ENCODE measurements at places on chromosomes 3 and 15. TPM values are rescaled to one million over a fixed set of nuclear protein-coding genes. Genes with fewer than 3 reads are reported as not detected.
A peak's percentile ranks its signal among the peaks of the same experiment; 100 is the strongest.

The TMCO5A gene
- total RNA-seq: not detected

The CHST13 gene
- total RNA-seq: 3.2 TPM

The LARP6 gene
- 4.5 TPM for total RNA-seq

The PARP15 gene
- 60.3 TPM for total RNA-seq

The MFN1 gene
- total RNA-seq: 57.1 TPM

DNA sequence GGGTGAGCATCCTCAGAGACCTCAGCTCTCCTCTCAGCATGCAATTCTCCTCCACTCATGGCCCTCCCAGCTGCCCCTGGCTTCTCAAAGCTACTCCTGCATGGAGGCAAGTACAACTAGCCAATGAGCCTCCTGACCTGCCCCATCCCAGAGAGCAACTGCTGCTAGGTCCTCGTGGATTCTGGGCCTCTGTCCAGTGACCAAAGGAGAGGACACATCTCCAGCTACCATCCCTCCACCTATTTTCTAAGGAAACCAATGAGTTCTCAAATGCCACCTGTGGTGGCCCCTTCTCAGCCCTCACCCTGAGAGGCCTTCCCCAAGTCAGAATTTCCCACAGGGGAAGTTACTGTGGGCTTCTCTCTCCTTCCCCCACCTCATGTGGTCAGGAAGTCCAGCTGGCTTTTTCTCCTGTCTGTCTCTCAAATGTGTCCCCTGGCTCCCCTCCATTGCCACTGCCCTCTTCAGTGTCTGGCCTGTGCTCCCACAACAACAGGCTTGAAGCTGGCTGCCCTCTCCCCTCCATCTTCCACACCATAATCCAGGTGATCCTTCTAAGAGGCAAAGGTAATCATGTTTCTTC is 43.0 kb downstream of the LIPC start:
- no peak for DNase-seq

DNA sequence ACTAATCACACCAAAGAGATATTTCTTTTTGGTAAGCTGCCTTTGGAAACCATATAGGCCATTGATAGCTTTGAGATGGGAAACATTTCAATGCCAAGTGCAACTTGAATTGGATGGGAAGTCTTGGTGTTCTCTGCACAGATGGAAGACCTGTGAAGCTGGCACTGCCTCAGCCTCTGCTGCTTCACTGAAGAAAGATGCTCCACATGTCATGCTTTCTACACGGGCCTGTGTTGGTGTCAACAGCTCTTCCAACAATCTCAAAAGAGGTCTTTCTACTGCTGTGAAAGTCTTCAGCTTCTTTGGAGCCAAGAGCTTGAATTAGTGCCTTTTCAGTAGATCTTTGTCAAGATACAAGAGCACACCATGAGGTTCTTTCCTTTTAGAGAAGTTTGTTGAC is 169.0 kb downstream of the SPATA16 start:
- DNase-seq: no peak

- DNase-seq: peak; percentile 38
Measured at GRCh38 chr15:40479024-40479423, 8.2 kb downstream of the CHST14 start.

DNA sequence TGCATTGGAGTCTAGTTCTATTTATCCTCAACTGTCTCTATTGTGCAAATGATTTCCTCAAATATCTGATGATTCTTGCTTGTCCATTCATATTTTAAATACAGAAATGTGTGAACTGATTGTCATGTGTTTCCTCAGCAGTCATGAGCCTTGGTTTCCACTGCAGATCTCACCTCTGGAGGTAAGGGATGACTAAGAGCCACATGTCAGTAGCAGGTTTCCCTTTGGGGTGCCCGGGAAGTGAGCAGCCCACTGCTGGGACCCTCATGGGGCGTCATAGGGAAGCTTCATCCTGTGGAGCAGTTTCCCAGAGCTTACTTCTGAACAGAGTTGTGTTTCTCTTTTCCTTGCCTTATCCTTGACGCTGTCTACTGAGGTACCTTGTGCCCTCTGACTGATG is 149.2 kb upstream of the TOPAZ1 start:
- DNase-seq: no peak

GRCh38 chr3:138066383-138066782 is 49.0 kb downstream of the DZIP1L start:
- no peak for DNase-seq

DNA sequence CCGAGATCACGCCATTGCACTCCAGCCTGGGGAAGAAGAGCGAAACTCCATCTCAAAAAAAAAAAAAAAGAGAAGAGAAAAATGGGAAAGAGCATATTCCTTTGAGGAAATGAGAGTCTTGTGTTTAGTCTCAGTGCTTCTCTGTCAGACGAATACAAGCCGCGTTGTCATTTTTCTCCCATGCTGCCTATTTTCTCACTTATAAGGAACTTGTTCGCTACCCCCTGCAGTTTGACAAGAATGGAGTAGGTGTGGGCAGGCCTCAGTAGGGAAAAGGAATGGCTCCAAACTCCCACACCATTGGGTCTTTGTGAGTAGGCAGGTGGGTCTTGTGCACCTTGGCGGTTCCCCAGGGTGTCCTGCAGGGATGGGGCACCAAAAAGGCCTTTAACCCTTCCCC is 6.5 kb downstream of the GPR160 start:
- DNase-seq: no peak

DNA sequence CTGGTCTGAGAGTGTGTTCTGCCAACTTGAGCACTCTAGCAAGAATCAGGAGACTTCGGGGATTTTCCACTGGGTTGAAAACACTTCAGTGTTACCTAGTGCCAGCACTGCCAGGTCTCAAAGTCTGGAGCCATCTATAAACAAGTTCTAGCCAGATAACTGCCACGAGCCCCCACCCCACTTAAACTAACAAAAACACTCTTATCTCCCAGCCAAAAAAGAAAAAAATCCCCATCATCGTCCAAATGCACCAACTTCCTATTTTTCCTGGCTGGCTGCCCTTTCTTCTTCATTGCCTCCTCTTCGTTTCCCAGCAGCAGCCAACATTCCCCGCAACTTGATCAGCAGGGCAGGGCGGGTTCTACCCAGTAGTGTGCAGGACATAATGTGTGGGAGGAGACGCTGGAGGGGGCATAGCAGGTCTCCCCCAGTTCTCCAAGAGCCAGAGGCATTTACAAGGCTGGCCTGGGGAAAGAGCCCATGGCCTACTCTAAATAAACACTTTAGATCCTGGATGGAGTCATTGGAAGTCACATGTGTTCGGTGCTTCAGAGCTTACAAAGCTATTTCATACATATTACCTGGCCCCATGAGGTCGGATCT is 29.5 kb downstream of the C2CD4B start:
- DNase-seq: no peak

DNA sequence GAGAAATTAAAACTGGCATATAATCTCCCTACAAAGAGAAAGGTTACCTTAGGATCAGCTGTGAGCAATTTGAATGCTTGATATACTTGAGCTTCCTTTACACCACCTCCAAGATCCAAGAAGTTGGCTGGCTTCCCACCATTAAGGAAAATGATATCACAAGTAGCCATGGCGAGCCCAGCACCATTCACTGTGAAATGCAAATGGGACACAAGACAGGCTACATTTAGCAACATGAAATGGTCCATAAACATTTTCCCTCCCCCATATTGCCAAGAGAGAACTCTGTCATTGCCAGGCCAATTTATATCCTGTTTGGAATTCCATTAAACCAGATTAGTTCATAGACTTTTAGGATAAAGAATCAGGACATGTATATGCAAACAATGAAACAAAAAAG is 158.7 kb downstream of the SUCLG2 start:
- no peak for DNase-seq

DNA sequence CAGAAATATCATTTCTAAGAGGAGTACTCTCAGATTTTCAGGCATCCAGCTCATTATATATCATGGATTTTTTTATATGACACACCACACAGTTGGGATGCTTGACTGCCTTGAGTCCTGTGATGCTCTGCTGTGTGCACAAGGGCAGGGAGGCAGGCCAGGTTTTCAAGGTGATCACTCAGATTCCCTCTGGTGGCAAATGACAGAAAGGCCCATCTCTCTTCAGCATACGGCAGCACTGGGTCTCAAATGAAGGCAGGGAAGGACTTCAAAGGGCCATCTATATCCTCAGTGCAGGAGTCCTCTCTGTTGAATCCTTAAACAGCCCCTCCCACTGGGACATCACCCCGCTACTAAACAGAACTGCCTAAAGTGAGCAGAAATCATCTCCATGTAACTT is 54.8 kb upstream of the MYO5C start:
- no peak for DNase-seq

DNA sequence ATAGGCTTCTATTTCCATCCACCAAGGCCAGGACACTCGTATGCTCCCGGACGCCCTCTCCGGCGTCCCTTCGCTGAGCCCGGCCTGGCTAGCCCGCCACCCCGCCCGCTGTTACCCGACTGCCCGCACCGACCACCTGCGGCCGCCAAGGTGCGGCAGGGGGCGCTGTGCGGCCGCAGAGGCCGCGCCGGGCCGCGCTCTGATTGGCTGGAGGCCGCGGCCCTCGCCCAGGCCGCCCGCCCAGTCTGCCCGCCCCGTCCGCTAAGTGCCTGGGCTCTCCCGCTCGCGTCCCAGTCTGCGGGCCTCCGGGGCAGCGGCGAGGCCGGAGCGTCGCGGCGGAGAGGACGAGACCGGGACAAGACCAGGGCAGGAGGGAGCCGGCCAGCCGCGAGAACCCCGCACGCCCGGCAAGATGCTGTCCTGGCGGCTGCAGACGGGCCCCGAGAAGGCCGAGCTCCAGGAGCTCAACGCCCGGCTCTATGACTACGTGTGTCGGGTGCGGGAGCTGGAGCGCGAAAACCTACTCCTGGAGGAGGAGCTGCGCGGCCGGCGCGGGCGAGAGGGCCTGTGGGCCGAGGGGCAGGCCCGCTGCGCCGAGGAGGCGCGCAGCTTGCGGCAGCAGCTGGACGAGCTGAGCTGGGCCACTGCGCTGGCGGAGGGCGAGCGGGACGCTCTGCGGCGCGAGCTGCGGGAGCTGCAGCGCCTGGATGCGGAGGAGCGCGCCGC is at the start of gene SYNM:
Gene SYNM (plus strand): TSS at position 293 of the 726 bp plus-strand sequence. CDS start 120 bp downstream, at position 413.
- DNase-seq: peak; percentile 86

DNA sequence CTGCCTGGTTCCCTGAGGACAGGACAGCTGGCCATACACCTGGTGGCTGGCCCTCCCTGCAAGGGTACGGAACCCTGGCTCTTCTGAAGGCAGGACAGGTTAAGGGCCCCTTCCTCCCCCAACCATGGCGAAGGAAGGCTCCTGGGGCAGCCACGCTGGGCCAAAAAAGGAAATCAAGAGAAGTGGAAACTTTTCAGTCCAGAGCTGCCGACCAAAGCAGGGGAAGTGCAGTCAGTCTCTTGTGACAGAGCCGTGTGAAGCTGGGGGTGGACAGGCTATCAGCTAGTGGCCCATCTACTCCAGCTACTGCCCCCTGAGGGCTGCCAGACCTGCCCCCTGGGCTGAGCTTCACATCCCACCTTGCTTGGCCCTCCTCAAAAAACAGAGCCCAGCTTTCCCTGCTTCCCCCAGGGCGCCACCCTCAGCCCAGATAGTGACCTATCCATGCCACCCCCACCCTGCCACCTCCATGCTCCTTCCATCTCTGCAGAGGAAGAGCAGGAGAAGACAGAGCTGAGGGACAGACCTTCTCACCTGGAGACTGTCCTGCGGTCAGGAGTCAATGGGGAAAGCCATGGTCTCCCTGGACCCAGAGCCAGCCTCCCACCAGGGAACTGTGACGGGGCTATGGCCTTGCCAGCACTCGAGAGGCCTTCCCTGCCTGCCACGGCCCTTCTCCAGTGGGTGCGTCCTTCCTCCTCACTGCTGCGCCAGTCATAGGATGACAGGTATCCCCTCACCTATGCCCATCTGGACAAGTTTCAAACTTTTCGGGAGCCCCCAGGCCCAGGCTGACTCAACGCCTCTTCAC is 4.6 kb downstream of the SEMA7A start:
- DNase-seq: no peak

- no peak for DNase-seq
Measured at GRCh38 chr15:65576664-65577063, 34.3 kb downstream of the INTS14 start.

All from spleen (tissue), 13 donors.